Substantia nigra (tissue), 51 donors: ENCODE measurements at places on chromosomes 4 and X.

DNA sequence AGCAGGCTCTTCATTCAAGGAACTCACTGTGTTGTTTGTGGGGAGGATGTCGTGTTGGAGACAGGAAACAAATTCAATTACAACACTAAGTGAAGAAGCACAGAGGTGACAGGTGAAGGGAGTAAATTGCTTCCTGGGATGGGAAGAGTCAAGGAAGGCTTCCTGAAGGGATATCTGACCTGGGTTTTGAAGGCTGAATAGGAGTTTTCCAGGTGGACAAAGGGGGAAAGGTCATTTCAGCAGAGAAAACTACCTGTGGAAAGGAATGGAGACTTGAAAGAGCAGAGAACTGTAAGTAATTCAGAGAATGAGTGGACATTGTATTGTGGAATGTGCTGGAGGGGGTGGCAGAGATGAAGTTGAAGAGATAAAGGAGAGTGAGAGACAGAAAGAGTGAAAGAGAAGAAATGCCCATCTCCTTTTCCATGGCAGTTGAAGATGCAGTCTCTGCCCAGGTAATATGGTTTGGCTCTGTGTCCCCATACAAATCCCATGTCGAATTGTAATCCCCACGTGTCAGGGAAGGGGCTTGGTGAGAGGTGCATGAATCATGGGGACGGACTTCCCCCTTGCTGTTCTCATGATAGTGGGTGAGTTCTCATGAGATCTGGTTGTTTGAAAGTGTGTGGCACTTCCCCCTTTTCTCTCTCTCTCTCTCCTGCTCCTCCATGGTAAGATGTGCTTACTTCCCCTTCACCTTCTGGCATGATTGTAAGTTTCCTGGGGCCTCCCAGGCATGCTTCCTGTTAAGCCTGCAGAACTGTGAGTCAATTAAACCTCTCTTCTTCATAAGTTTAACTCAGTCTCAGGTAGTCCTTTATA is 205.7 kb upstream of the BCOR start:
- no peak for DNase-seq

DNA sequence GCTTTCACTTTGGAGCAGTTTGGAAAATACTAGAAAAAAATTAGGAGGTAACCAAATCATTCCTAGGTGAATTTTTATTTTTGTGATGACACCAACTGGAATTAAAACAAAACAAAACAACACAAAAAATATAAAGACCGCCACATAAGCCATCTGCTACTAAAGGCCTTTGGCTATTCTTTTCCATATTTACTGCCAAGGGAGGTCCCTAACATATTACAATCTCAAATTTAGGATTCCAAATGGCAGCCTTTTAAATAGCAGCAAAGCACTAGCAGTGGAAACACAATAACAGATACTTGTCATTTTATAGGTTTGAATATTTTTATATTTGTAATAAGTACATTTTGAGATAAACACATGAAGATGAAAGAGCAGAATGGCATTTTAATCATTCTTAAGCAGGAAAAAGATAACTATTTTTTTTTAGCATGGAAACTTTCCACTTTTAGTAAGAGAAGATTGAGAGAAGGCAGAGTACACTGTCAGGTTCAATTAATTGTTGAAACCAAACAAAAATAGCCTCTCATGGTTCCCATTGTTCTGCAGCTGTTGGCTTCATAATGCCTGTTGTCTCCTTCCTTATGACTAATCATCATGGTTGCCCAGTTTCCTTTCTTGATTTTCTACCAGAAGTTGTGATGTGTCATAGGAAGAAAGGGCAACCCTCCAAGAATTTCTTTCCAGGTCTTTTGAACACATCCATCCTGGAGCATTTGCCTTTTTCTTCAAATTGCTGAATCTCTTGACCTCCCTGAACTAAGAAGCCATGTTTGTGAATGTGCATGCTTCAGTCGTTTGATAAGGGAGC is 219.0 kb upstream of the EMCN start:
- no peak for DNase-seq

GRCh38 chrX:23959781-23960180 is 52.0 kb downstream of the CXorf58 start:
- no peak for DNase-seq

- DNase-seq, result no peak
Measured at GRCh38 chr4:174505892-174506291, 16.4 kb downstream of the HPGD start.

- no peak for DNase-seq
Measured at GRCh38 chr4:189988877-189989431, 38.1 kb downstream of the FRG2 start.

GRCh38 chr4:107034996-107035818 is 906 bp downstream of the DKK2 start:
- DNase-seq, result no peak

GRCh38 chrX:38857736-38858523 is 56.7 kb downstream of the MID1IP1 start:
- no peak for DNase-seq

DNA sequence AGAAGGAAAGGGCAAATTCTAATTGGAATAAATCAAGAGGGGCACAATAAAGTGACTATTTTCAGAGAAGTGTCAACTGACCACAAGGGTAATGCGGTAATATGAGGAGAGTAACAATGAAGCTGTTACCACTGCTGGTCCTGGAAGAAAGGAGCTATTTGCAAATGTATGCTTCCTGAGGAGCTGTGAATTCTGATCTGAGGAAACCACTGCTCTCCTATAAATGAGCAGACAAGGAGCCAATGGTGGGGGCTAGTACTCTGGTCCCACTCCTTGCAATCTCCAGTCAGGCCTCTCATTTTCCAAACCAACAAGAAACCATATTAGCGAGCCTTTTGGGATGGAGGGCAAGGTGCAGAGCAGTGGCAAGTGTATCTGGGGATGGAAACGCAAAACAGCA is 770.2 kb downstream of the FSTL5 start:
- no peak for DNase-seq

DNA sequence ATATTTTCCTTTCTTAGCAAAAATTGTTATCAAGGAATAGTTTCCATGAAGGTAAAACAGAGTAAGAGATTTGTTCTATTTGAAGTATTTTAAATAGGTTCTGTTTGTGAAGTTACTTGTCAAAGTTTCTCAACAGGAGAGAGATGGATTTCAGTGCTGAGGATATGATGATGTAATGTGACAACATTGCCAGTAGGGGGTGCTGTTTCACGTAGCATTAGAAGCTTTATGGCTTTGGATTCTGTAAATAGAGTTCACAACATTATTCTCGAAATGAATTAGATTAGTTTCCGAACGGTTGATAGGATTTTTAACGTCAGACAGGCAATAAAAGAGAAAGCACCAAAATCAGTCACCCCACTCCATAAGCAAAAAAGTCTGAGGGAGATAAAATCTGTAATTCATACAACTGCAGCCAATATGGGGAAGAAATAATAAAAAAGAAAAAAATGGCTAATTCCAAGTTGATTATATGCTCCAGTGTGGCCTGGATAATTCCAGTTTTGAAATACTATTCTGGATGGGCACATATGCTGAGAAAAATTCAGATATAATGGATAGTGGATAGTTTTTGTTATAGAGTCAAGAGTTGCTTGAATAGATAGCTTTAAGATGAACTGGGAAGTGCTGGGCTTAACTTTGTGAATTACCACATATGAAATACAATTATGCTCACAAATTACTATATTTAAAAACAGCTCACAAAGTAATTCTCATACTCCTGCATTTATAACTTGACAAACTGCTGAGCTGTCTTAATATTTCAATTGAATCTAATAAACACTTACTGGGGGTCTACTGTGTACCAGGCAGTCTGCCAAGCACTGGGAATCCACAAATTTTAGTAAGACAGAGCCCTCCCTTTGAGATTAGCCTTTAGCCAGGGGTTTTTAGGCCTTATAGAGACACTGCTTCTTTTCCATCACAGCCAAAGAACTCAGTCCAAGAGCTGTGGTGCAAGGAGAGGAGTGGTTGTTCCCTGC is 109.1 kb downstream of the GPAT3 start:
- DNase-seq, result no peak

DNA sequence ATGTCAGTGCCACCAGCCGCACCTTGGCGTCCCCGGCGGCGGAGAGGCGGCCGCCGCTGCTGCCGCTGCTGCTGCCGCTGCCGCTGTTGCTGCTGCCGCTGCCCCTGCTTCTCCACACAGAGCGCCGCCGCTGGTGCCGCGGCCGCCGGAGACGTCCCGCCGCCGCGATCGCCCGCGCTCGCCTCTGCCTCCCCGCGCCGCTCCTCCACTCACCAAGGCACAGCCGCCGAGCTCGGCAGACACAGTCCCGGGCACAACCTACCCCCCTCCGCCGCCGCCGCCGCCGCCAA is at the start of gene PPP3CA:
Gene PPP3CA, minus strand, starts transcription at position 260 of the 290 bp plus-strand sequence.
- DNase-seq, result no peak

DNA sequence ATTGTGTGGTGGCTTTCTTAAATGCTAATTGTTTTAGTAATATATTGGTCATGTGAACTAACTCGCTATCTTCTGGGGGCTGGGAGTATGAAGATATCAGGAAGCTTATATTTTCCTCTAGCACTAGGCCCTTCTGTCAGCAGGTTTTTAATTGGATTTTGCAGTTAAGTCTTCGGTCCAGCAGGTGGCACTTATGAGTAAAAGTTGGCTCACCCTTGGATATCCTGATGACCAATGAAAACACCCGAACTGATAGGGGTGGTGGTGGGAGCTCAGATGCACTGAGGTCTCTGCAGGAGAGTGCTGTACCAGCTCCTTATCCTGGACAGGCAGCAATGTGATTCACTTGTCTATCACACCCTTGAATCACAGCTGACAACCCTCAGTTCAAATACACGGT is 1365.8 kb upstream of the DIAPH2 start:
- DNase-seq, result no peak

DNA sequence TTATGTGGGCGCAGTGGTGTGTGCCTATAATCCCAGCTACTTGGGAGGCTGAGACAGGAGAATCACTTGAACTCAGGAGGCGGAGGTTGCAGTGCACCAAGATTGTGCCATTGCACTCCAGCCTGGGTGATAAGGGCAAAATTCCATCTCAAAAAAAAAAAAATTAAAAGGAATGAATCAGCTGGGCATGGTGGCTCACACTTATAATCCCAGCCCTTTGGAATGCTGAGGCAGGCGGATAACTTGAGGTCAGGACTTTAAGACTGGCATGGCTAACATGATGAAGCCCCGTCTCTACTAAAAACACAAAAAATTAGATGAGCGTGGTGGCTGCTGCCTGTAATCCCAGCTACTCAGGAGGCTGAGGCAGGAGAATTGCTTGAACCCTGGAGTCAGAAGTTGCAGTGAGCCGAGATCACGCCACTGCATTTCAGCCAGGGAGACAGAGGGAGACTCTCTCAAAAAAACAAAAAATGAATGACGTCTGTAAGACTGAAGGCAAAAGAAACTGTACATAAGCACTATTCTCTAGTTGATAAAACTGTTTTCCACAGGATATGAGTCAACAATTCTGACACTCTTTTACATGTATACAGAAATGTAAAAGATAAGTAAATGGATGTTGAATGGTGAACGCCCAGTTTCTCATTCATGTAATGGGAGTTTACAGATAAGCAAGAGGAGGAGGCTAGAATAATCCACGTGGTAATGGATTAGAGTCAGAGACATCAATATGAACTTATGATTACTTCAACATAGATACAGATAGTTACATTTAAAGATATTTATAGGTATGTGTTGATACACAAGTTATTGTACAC is 22.2 kb downstream of the CENPC start:
- no peak for DNase-seq

- no peak for DNase-seq
Measured at GRCh38 chrX:153865685-153866084, 20.3 kb downstream of the L1CAM start.

DNA sequence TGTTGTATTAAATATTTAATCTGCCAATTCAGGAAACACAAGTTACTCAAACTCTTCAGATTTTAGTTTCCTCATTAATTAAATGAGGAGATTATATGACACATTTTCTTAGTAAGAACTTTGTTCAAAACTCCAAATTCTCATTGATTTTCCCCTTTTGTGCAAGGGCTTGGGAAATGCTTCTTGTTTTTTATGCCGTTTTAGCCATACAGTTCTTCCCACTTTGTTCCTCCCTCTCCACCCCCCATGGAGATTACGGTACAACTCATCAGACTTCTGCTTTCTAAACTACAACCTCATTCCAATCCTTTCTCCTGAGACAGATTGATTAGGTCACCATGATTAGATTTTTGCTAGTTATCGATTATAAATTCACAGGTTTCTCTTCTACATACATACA is 10.9 kb upstream of the BBS7 start:
- no peak for DNase-seq

DNA sequence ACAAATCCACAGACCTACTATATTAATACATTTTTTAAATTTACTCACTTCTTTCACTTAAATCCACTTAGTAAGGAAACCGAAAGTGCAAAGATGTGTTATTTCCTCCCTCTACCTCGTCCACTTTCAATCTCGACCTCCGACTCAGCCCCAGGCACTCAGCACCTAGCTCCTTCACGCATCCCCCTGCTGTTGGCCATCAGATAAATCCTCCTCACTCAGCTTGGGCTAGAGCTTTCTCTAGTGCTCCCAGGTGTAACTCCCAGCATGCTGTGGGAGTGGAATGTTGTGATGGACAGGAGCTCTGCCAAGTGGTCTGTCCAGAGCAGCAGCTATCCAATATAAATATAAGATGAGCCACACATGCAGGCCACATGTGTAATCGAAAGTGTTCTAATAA is 26.7 kb upstream of the TEC start:
- no peak for DNase-seq

DNA sequence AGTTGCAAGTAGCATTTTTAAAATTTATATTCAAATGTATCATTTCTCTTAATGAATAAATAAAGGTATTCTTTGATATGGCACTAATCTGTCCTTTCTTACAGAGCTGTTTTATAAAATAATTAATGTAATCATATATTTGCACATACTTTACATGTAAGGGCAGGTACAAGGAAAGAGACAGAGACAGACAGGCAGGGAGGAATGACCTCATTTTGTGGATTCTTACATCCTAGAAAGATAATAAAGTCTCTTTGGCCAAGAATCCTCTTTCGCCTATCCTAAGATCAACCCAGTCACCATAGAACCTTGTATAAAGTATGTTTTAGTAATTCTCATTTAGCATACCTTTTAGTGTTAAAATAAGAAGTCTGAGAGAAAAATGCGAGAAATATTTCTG is 98.5 kb upstream of the CTSO start:
- no peak for DNase-seq
